ENCODE measurements at places on chromosomes 11 and 22.

DNA sequence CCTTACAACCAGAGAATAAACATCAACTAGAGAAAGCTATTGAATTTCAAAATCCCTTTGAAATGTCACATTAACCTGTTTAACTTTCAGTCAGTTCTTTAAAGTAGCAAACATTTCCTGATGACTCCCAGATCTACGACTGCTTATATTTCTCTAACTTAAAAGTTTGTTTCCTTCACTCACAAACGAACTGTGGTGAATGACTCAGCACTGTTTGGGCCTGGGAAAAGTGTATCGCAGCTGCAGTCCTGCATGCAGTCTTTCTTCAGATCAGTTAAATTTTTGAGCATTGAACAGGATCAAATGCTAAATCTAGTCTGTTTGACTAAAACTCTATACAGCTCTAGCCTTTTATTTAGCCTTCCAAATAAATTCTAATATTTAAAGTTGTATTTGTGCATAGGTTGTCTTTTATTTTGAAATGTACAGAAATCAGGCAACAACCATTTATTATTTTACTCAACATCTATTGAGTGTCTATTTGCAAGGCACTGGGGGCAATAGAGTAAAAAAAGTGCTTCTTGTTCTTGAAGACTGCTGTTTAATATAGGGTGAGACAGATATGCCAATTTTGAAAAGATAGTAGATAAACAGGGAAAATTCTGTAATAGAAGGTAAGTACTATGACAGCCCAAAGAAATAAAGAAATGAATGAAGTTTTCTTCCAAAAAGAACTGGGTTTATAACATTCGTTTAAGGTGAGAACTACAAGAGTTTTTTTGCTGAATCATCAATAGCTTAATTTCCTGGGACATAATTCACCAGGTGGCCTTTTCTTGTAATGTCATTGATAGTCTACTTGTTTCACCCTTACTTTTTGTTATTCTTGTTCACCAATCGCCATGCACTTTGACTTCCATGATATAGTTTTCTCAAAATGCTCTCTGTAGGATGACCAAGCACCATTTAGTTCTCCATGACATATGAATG, 235.4 kb downstream of the METTL15 start:
- no peak for DNase-seq

GRCh38 chr22:28899199-28899853, 16.0 kb downstream of the ZNRF3 start:
- DNase-seq: no peak

DNA sequence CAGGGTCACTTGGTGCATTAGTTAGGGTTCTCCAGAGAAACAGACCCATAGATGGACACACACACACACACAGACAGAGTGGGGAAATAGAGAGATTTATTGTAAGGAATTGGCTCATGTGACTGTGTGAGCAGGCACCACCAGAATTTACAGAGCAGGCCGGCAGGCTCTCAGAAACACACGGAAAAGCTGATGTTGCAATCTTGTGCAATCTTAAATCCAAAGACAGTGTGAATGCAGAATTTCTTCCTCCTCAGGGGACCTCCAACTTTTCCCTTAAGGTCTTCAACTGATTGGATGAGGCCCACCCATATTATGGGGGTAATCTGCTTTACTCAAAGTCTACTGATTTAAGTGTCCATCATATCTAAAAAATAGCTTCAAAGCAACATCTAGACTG, 49.8 kb downstream of the APIP start:
- DNase-seq: no peak

DNA sequence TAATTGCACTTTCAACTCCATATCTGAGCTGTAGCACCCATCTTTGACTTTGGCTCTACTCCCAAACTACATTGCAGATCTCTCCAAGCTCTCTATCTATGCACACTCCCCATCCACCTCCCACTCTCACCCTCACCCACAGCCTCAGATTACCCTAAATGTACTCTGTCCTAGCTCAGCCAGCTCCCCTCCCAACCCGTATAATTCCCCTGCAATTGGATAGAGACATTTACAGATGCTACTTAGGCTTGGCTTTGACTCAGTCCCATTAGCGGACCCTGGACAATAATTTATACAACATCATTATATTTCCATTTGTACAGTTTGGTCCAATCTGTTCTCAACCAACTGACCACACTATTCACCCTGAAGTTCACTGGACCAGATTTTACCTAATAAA, 338.9 kb upstream of the ANO3 start:
- no peak for DNase-seq

DNA sequence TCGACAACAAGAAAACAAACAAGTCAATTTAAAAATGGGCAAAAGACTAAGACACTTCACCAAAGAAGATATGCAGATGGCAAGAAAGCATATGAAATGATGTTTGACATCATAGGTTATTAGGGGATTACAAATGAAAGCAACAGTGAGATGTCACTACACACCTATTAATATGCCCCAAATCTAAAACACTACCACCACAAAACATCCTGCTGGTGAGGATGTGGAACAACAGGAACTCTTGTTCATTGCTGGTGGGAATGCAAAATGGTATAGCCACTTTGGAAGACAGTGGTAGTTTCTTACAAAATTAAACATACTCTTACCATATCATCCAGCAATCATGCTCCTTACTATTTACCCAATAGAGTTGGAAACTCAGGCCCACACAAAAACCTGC, 29.0 kb downstream of the PRRG4 start:
- no peak for DNase-seq

DNA sequence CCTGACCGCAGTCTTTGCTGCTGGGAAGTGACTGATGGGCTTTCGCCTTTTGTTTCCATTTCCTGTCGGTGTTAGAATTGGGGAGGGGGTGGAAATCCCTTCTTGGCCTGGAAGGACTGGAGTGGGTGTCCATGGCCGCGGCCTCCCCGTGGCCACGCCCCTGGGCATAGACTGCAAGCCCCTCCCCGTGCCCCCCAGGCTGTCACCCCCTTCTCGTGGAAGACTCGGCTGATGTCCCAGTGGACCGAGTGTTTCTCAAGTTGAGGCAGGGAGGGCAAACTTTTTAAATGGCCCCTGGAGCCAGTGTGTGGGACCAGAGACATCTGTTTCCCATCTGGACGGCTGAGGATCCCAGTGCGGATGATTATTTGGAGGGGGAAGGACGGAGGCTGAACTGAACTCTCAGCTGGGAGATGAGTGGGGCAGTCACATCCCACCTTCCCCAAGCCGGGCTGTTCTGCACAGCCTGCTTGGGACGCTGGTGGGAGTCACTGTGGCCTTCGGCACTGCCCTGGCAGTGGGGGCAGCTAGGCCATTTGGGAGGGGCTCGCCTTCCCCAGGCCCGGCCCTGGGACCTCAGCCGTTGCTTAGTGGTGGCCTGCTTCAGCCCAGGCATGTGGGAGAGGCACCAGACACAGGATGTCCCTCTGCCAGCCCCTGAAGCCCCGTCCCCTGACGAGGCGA, 1.6 kb downstream of the CD81 start:
- no peak for DNase-seq
